ENCODE measurements at places on chromosomes 12 and 14.

- no peak for DNase-seq
Observed at GRCh38 chr14:100096656-100097055, 31.4 kb downstream of the EVL start.

GRCh38 chr12:46105735-46106134, 115.4 kb upstream of the SCAF11 start:
- DNase-seq: no peak

- no peak for DNase-seq
Observed at GRCh38 chr14:25252793-25253192, 202.8 kb upstream of the STXBP6 start.

DNA sequence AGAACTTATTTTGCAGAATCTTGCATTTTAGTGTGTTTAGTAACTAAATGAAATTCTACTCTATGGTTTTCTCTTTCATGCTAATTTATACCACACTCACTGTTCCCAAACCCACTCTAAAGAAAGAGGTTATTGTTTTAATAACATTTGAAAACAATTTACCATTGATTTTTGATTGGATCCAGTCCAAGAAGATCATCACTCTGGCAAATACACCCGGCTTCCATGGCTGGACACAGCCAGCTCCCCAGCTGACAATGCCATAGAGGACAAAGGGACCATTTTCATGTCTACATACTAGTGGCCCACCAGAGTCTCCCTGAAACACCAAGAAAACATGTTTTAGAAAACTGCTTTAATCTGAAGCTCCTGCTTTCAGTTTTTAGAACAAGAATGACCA, 42.4 kb downstream of the OVCH1 start:
- no peak for DNase-seq

- DNase-seq: no peak
Observed at GRCh38 chr14:59283361-59283760, 94.9 kb downstream of the DAAM1 start.

- DNase-seq: no peak
Observed at GRCh38 chr12:94139816-94140215, 8.6 kb upstream of the PLXNC1 start.

DNA sequence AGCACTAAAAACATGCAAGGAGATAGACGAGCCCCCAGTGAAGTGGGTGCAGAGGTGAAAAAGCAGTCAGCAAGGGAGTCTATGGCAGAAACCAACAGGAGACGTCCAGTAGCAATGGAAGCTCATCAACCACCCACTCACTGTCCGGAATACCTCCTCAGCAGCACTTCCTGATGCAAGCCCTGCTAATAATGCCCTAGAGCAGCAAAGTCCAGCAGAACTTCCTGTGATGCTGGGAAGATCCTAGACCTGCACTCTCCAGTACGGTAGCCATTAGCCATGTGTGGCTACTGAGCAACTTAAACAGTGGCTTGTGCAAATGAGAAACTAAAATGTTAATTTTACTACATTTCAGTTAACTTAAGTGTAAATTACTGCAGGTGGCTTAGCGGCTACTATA, 11.0 kb downstream of the SERPINA9 start:
- no peak for DNase-seq

- DNase-seq: no peak
Observed at GRCh38 chr14:54137614-54137961, 181.0 kb upstream of the BMP4 start.

- peak; percentile 54 for DNase-seq
Observed at GRCh38 chr12:12714276-12715021, 2.7 kb upstream of the CDKN1B start.

GRCh38 chr12:110818511-110818910, 28.3 kb upstream of the CCDC63 start:
- DNase-seq: no peak

DNA sequence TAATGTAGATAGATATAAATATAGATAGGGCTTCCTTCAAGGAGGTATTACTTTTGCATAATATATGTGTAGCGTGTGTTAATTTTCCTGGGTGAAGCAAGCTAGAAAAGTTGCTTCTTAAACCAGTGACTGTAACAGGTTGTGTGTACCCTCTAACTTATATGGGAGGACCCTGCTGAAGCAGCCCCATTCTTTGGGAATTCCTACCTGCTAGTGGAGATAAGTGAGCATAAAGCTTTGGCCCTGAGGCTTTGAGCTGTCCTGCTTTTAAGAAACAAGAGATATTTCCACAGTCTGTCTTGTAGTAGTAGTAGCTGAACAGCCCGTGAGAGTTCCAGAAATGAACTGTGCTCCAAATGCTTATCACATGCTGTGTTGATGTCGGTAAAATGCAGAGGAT, 8.6 kb downstream of the RMST start:
- DNase-seq: no peak

GRCh38 chr14:72948481-72949138, 22.3 kb downstream of the DCAF4 start:
- peak; percentile 65 for DNase-seq

- no peak for DNase-seq
Observed at GRCh38 chr12:45490232-45490881, 239.1 kb upstream of the ARID2 start.

DNA sequence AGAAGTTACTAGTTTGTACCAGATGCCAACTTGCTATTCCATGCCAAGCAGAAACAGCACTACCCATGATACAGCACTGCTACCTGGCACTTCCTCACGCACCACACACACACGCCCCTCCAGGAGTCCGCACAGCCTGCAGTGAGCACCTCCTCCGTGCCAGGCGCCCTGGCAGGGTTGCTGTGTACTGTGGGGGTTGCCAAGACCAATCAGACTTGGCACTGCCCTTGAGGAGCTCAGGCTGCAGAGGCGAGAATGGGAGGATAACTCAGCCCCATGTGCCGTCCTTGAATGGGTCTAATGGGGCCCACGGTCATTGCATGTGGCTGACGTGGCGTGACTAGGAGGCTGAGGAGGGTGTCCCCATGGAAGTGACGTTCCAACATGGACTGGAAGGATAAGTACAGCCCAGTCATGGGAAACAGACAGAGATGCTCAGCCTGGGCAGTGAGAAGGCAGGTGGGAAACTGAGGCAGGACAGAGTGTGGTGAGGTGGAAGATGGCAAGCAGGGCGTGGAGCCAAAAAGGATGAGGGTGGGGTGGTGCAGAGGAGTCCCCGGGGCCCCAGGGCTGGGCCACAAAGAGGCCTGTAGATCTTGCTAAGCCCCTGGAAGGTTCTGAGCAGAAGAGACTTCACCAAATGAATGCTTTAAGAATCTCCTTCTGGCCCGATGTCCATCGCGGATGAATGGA, 65.3 kb upstream of the C14orf180 start:
- no peak for DNase-seq

- DNase-seq: no peak
Observed at GRCh38 chr12:76755829-76756379, 8.0 kb upstream of the ZDHHC17 start.

DNA sequence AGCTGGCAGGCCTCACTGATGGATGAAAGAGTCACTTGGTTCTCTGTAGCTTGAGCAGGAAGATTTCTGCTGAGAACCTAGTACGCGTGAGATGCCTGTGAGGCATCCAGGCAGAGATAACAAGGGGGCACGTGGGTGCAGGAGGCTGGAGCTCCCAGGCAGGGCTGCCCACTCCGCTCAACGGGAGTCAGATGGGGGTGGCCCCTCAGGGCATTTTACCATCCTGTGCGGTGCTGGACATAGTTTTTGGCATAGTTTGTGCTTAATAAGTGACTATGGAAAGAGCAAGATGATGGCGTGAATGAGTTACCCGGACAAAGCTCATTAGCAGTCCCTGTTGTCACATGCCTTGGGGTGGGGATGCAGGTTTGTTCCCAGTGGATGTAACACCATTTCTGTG, 182.8 kb downstream of the TSPAN9 start:
- no peak for DNase-seq

DNA sequence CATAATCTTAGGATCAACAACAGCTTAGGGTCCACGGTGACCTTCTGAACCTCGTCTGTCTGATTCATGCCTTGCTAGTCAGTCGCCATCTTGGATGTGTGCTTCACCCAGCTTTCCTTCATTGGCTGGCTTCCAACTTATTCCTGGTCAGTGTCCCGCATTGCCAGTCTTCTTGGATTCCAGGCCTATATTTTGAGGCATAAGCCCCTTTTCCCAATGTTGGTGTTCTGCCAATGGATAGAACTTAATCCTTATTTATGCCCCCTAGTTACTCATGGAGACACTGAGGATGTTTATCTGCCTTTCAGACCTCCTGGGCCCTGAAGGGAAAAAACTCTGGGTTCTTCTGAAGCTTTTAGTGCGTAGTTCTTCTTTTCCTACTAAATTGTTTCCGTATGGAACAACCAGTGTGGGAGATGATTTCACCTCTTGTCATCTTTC, 5.8 kb downstream of the JDP2 start:
- no peak for DNase-seq

DNA sequence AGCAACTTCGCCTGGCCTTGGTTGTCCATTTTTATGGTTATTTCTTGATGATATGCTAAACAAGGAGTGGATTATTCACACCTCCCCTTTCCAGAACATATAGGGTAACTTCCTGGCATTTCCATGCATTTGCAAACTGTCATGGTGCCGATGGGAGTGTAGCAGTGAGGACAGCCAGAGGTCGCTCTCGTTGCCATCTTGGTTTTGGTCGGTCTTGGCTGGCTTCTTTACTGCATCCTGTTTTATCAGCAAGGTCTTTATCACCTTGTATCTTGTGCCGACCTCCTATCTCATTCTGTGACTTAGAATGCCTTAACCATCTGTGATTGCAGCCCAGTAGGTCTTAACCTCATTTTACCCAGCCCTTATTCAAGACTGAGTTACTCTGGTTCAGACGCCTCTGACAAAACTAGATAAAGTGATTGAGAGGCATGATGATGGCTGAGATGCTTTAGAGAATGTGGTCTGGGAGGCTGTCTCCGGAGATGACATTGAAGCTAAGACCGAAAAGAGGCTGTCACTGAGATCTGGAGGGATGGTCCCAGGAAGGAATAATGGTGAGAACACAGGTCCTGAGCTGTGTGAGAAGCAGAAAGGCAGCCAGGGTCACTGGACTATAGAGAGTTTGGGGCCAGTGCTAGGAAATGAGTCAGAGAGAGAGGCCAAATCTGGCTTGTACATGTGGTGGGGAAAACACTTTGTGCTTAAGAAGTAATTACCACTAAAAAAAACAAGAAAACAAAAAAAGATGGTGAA, 2.9 kb downstream of the GLT1D1 start:
- DNase-seq: no peak

DNA sequence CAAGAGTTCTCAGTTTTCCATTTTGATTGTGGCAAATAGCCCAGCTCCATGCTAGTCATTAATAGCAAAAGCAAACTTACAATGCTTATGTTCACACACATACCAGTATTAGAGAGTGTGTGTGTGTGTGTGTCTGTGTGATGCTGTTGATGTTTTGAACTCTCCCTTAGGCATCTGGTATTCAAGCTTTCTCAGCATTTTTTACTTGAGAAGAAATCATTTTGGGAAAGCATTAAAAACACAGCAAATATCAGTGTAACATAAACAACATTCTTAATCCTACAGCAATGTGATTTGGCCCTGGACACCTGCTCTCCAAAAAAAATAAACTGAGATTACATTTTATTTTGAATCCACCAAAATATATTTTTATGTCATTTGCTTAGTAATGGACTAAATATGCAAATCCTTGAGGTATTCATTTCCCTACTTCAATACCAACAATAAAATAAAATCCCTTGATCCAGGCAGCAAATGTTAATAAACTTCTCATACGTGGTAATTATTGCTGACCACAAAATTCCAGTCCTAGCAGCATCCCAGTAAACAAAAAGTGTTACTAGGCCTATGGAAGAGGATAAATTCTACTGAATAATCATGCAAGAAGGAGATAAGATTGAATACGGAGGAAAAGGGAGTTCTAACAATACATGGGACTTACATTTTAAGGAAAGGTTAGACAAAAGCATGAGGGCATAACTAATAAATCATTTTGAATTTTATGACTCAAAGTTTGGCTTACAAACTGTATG, 249.5 kb upstream of the CLEC14A start:
- DNase-seq: no peak

- DNase-seq: no peak
Observed at GRCh38 chr12:30700216-30700900, 4.7 kb upstream of the IPO8 start.

DNA sequence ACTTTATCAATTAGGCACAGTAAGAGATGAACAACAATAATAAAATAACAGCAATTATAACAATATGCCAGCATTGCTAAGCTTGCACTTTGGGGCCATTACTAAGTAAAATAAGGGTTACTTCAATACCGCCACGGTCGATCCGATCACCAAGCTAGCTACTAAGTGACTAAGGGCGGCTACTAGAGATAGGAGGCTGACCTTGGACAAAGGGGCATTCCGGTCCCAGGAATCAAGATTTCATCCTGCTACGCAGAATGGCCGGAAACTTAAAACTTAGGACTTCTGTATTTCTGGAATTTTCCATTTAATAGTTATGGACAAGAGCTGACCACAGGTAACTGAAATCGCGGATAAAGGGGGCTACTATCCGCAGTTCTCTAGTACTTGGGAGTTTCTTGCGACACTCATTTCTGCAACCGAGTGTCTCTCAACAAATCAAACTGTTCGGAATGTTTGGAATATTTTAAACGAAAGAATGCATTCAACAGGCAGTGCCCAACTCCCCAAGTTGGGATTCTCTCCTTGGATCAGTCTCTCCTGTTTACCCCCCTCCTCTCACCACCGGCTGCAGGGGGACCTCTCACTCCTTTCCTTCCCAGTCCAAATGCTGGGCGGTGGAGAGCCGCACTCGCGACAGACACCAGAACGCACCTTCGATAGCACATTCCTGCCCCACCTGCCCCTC, 650 bp downstream of the HEBP1 start:
- no peak for DNase-seq

GRCh38 chr14:97978341-97978740, 1181.2 kb downstream of the VRK1 start:
- DNase-seq: peak; percentile 7

DNA sequence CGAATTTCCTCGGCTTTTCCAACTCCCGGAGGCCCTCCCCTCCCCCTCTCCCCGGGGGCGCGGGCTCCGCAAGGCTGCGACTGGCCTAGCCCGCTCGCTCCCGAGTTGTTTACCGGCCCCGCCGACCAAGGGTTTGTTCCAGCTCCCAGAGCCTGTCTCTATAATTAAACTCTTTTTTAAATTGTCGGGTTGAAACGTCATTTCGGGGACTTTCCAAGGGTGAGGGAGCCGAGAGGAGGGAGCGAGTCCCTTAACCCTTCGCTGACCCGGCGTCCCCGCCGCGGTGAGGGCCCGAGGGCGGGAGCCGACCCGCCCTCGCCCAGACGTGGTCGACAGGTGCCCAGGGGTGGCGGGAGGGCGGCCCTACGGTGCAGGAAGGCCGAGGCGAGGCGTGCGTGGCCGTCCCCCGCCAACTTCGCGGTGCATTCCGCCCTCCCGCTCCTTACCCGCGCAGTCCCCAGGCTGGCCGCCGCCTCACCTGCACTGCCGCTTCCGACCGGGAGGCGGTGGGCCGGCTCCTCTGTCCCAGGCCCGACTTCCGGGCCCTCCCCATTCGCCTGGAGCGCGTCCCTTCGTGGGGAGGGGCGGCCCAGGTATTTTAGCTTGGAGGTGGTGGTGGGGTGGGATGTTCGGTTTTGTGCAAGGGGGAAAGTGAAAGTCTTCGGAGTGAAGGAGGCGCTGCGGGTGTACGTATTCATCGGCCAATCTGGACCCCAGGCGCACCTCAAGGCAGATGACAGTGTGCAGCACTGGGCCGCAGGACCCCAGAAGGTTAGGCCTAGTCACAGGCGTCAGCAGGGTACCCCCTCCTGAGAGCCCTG, 2.9 kb upstream of the ZFP36L1 start:
- peak; percentile 79 for DNase-seq

GRCh38 chr14:20866194-20866593, 25.0 kb upstream of the RNASE3 start:
- no peak for DNase-seq

- no peak for DNase-seq
Observed at GRCh38 chr12:26769611-26770010, 63.4 kb downstream of the ITPR2 start.

- DNase-seq: no peak
Observed at GRCh38 chr14:52244997-52245396, 22.5 kb upstream of the PTGDR start.

All from GM10248 (cell line).